ENCODE measurements at places on chromosomes 4 and X.

GRCh38 chr4:35247047-35247446, 997.3 kb downstream of the ARAP2 start:
- DNase-seq, result no peak

DNA sequence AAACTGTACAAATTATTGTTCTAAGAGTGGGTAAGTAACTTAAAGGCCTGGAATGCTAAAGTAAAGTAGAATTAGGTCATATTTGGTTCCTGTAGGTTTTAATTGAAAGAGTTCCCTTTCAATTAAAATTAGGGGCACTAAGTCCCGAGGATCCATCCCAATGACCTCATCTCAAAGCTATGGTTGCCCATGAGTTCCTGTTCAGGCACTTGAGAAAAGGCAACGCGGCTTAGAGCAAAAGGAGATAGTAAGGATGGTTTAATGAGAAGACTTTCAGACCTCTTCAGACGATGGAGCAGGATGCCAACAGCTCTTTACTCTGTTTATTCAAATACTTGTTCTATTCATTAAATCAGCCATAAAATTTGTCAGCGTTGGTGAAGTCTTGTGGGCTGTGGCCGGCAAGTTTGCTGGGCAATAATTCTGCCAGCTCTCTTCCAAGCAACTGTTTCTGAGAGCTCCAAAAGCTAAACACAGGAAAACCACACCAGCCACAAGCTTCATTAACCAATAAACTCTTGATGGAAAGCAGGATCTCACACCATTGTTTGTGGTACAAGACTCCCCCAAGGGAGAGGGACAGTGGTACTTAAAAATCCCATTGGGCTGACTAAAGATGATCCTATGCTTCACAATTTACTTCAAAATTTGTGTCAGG, 167.4 kb downstream of the COL4A6 start:
- no peak for DNase-seq

DNA sequence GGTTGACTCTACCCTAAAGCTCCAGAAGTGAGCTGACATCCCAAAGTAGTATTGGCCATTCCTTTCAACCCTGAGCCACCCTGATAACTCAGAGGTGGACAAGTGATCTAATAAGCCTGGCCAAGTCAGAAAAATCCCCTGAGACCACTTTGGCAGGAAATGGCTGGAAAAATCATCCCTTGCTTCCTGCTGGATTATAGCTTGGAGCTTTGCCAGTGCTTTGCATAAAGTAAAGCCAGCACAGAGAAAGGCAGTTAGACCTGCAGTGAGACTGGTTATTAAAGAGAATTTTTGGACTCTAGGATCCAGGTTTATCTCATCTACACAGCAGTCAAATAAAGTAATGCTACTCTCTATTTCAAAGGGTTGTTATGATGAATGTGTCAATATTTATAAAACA, 6.4 kb downstream of the CXCL3 start:
- no peak for DNase-seq

DNA sequence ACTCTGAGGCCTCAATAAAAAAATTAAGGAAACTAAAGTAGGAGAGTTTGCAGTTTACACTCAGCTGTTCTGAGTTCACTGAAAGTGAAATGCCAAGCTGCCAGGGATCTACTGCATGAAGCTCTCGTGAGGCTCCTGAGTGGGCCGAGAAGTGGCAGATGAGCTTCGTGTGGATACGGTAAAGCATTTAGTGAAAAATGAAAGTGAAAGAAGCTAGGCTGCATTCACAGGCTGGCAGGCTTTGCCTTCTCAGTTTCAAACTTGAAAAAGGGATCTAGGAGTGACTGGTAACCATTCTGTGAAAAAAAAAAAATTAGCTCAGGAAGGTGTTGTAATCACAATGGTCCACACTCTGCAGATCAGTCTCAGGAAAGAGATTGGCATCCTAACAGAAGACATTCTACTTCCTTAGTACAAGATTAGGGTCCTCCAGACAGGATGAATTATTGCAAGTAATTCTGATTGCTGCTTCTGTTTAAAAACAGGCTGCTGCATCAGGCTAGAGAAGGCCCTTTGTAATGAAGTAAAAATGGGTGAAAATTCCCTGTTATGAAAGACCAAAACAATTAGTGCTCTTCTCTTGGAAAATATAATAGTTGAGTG, 679.9 kb downstream of the RPA4 start:
- no peak for DNase-seq

All from liver (tissue), 10 donors.